NCI-H1930 (cell line): ENCODE measurements at places on chromosomes 5 and 9.

GRCh38 chr5:148759101-148759500, 67.3 kb upstream of the ADRB2 start:
- no peak for DNase-seq

DNA sequence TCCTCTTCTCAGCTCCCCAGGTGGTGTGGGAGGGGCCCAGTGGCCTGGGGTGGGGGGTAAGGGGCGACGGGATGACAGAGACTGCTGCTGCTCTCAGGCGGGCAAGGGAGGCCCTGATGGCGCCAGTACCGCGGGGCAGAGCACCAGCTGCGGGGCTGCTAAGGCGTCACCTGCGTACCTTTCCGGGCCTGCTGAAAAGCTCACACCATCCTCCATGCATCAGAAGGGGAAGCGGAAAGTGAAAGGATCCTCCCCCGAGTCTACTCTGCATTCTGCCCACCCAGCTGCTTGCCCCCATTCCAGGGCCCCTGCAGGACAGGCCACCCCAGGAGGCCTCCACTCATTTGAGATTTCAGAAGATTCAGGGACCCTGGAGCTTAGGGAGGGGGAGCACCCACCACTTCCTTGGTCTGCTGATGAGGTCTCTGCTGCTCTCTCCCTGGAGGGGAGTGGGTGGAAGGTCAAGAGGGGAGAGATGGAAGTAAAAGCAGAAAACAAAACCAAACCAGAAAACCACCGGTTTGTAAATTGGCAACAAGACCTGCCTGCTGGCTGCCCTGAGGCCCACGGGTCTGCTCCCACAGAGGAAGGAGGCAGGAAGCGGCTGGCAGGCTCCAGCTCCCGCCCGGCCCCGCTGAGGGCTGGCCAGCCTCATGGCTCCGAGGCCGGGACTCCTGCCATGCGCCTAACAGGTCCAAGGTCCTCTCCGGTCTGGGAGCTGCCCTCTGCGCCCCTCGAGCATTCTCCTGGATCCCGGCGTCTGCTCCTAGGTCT, 33.6 kb downstream of the PRRT1B start:
- DNase-seq, result no peak

GRCh38 chr5:92525131-92525530, 1055.9 kb downstream of the NR2F1-AS1 start:
- DNase-seq, result no peak

GRCh38 chr9:121731919-121732318, 80.5 kb downstream of the DAB2IP start:
- no peak for DNase-seq

GRCh38 chr5:141298376-141298775, 5.5 kb downstream of the SLC25A2 start:
- DNase-seq, result no peak

GRCh38 chr9:11595756-11596155, 983.0 kb upstream of the PTPRD start:
- DNase-seq, result no peak

- DNase-seq, result no peak
These were observed 31.6 kb downstream of the NTNG2 start for GRCh38 chr9:132193227-132194124.
